ENCODE measurements at places on chromosomes 5 and 9.

DNA sequence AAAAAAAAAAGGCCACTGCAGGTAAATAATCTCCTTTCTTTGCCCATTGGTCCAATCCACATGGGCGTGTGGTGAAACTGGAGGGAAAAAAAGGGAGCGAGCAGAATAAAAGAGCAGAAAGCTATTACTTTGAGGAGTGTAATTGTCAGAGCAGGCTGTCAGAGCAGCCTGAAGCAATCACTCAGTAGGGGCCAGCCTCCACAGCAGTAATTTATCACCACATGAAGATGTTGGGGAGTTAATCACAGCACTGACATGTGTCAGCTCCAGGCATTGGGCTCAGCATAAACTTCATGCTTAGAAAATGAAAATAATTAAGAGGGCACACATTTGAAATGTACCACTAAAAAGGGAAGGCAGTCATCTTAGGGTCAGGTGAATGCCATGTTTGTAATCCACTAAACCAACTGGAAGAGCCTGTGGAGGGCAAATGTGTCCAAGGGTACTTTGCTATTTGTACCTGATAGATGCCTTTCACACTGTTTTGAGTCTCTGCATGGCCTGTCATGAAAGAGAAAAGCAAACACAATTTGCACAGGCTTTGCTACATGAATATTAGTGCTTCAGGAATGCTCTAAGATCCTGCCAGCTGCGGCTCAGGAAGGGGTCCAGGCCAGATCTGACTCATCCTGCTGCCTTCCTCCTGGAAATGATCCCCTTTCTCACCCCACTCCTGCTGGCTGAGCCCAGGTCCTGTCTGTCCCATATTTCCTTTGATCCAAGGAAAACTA lies 2.9 kb upstream of the PTGER4 start:
- no peak for DNase-seq

DNA sequence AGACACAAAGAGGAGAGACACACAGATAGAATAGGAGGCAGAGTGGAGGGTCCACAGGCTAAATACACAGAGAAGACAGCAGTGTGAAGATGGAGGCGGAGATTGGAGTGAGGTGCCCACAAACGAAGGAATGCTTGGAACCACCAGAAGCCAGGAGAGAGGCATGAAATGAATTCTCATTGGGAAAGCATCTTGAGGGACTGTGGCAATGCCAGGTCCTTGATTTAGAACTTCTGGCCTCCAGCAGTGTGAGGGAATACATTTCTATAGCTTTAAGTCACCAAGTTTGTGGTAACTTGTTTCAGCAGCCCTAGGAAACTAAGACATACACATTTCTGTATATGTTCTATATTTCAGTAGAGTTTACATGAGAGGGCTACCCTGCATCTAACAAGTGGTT lies 396.6 kb upstream of the ZNF608 start:
- no peak for DNase-seq

DNA sequence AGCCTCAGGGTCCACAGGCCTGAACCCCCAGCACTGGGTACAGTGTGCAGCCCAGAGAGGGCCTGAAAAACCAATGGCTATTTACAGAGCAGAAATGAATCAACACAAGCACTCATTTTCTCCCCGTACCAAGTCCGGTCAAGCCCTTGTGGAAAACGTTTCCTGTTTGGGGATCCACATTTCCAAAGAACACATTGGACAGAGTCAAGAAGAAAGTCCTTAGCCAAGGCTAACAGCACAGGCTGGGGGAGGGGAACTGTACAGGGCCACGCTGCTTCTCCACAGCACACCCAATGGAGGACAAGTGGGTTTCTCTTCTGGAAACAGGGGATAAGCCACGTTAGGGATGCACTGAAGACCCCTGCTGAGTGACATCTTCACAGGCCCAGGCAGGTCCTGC lies 62.3 kb downstream of the NSUN2 start:
- no peak for DNase-seq

DNA sequence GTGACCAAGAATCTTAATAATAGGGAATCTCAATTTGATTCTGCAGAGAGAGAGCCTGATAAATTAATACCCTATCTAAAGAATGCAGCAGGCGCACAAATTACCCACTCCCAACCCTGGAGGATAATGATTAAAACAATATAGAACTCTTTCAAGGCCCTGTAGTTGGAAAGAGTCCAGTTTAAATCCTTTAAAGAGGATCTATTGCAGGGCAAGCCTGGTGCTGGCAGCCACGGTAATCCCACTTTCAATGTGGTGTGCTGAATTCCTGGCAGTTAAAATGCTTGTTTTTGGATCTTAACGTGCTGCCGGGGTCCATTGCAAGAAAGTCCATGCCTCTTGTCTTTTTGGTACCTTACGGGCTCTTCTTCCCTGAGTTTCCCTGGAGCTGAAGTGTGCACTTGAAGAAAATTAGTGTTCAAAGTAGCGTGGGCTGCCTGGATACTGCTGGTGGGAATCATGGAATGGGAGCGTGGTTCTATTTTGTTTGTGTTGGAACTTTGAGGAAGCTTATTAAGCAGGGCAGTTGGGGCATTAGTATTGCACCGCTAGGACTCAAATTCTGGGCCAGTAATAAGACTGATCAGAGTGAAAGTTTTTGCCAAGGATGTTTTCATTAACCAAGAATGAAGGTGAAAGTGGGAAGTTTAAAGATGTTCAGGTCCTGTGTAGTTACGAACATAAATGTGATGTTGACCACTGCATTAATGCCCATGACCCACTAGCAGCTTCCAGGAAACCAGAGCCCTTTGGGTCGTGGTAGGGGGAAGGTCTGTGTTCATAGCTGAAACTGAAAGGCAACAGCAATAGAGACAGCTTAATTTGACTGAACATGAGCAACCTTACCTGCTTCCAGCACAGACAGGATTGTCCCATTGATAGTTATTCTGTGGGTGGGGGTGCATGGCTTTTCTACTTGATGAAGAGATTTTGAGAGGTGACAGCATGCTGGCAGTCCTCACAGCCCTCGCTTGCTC lies 20.8 kb downstream of the MARCHF6 start:
- DNase-seq = no peak

GRCh38 chr5:169760229-169760628 lies 123.2 kb downstream of the DOCK2 start:
- DNase-seq = no peak

DNA sequence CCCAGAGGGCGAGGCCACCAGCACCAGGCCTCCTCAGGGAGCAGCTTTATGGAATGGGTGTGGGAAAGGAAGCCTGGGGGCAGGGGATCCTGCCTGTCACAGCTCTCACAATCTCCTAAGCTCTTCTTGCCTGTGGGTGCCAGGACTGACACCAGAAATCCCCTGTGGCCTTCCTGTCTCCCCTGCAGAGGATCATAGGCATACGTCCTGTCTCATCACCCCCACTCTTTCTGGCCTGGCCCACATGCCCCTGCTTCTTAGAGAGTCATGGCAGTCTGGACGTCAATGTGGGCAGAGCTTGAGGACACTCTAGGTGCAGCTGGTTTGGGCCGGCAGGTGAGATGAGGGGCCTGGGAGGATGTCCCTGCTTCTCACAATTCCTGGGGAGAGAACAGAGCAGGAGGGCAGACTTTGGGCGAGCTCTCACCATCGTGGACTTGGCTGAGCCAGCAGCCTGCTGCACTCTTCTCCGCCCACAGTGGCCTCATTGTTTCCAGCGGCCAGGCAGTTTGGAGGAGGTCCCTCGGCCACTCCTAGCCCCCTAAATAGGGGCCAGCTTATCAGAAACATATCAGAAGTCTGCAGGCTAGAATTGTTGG lies 67.3 kb upstream of the ZFR start:
- no peak for DNase-seq

GRCh38 chr5:66570201-66570600 lies 26.0 kb upstream of the MAST4 start:
- no peak for DNase-seq

- no peak for DNase-seq
Observed at GRCh38 chr9:81479573-81479972, 209.8 kb downstream of the TLE1 start.

- DNase-seq = peak; percentile 37
Observed at GRCh38 chr5:1666812-1667588, 132.6 kb downstream of the MRPL36 start.

- DNase-seq = no peak
Observed at GRCh38 chr5:92941806-92942205, 639.2 kb downstream of the NR2F1-AS1 start.

- no peak for DNase-seq
Observed at GRCh38 chr5:113202287-113202686, 225.7 kb downstream of the DCP2 start.

DNA sequence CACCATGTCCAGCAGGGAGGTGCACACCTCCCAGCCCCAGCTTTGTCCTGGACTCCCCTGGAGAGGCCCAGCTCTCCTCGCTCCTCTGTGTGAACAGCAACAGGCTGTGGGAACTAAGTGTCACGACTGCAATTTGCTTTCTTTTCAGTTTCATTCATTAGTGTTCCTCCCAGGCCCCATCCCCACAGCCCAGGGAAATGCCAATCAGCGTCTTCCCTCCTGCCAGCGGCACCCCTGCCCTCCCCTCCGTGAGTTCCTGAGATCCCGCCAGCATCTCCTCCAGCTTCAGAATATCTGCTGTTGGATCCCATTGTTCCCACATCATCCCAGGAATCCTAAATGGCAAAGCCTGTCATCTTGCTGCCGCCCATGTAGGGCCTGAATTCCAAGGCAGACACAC lies 13.1 kb upstream of the RPL26L1 start:
- no peak for DNase-seq

DNA sequence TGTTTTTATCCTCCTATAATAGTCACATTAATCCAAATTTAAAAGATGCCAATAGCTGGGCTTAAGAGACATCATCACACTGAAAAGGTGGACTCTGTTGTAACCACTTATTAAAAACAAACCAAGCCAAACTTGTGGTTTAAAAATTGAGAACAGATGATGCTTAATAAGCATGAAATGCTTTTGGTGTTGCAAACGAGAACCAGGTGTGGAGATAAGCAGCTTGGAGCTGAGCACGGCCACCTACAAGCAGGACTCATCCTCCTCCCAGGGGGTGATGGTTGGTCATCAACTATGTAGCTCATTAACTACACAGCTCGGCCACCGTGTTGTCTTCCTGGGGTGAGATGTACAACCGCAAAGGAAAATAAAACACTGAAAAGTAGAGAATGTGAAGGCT lies 154.4 kb downstream of the NPR3 start:
- DNase-seq = no peak

- DNase-seq = no peak
Observed at GRCh38 chr9:100425758-100426157, 1.2 kb upstream of the MSANTD3 start.

DNA sequence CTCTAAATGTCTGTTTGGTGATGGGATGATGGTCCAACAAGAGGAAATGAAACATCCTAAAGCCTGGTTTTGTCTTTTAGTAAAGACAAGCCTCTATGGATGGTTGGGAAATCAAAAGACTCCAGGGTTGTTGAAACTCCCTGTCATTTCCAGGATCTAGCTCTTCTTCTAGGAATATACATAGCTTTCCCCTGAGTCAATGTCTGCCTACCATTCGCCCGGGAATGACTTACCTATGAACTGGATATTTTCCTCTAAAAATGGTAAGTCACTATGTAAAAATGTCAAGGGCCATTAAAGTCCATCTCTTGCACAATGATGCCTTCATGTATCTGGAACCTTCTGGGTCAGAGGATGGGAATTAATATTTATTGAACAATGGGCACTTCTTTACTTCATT lies 11.1 kb upstream of the KIF12 start:
- no peak for DNase-seq
